ENCODE measurements at places on chromosomes 12 and 14.

GRCh38 chr12:91923864-91924263 is 221.8 kb downstream of the BTG1 start:
- no peak for DNase-seq

DNA sequence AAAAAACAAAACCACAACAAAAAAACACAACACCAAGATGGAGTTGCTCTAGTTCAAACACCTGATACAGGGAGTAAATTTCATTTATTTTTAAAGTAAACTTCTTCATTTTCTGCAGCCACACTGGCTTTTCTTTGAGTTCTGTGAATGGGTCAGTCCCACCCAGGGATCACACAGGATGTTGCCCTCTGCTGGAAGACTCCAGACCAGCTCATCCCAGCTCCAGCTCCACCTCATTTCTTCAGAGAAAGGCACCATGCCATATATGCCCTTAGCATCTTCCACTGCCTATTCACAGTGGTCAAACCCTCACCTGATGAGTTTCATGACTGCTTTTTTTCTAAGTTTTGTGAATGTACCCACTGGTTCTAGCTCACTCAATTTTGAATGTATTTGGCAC is 8.0 kb downstream of the GLIPR1 start:
- no peak for DNase-seq

DNA sequence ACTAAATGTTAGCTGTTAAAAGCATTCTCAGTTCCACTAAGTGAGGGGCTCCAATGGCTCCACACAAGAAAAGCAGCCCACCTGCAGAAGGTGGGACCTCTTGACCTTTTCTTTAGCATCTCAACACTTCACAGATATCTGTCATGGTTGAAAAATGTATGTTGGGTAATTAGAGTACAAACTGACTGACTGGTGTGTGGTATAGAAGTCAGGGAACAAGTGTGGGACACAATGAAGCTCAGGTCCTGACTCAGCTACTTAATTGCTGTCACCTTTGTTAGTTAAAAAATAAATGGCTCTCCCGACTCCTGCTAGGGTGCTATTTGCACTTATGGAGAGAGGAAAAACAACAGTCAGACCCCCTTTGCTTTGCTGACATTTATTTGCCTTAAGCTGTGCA is 299.0 kb downstream of the TTC6 start:
- no peak for DNase-seq

- DNase-seq, result no peak
Observed at GRCh38 chr12:131818821-131819585, 9.2 kb upstream of the MMP17 start.

DNA sequence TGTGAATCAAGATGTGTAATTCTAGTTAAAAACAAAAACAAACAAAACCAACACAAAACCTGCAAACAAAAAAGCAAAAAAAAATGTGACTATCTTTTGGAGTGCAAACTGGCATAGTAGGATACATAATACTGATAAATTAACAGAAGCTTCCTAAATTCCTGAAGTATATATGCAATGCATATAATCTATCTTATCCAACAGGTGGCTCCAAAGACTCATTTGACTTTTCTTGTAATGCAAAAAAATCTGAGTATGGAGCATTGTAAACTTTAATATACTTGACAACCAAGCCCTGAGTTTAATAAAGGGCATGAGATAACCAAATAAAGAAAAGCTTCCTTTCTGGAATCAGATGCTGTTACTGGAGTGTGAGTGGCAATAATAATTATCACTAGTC is 1003.6 kb downstream of the FSCB start:
- DNase-seq, result no peak

GRCh38 chr12:113996026-113996425 is 29.9 kb upstream of the RBM19 start:
- DNase-seq, result no peak

DNA sequence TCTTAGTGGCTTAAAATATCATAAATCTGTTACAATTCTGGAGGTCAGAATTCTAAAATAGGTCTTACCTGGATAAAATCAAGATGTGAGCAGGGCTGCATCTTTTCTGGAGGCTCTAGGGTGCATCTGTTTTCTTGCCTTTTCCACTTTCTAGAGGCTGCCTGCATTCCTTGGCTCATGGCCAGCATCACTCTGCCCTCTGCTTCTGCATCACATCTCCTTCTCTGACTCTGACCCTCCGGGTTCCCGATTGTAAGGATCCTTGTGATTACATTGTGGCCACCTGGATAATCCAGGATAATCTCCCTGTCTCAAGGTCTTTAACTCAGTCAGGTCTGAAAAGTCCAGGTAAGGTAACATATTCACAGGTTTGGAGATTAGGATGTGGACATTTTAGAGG is 11.0 kb upstream of the BMP4 start:
- no peak for DNase-seq

DNA sequence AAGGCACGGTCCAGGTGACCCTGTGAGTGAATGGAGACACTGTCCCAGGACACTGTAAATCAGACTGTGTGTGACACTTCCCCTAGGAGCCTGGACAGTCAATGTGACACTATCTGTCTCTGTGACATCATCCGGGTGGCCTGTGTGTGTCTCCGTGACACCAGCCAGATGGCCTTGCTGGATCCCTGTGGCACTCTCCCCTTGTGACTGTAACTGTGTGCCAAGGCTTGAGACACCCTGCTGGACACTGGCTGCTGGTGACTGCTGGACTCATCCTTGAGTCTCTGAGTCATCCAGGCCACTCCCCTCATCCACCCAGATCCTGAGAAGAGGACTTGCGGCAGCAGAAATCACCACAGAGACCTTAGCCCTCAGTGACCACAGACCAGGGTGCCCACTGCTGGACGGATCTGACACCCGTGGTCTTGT is 51.6 kb downstream of the MVK start:
- DNase-seq, result no peak

GRCh38 chr12:93139028-93139665 is 210.1 kb upstream of the EEA1 start:
- no peak for DNase-seq

DNA sequence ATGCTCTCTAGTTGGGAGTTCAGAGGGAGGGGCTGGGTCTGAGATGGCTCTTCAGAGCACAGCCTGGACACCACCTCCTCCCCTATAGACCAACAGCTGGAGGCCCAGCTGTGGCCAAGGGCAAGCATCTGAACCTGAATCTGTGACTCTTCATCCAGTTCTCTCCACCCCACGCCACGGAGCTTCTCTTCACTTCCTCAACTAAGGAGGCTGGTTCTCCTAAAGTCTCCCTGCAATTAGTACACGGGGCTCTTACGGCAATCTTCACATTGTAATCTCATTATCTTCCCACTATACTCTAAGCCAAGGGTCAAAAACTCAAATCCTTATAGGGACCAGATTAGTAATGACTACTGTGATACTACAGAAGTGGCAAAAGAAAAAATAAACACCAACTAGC is 9.8 kb downstream of the NRDE2 start:
- DNase-seq, result no peak

GRCh38 chr12:8508910-8509841 is 4.1 kb upstream of the CLEC4D start:
- no peak for DNase-seq

- DNase-seq, result no peak
Observed at GRCh38 chr14:31834616-31835015, 242.5 kb upstream of the ARHGAP5 start.

GRCh38 chr14:22671622-22672021 is 27.5 kb upstream of the OR6J1 start:
- DNase-seq, result no peak

GRCh38 chr12:93879476-93880421 is 202.6 kb downstream of the CRADD start:
- no peak for DNase-seq

- no peak for DNase-seq
Observed at GRCh38 chr12:124777399-124778372, 86.0 kb downstream of the SCARB1 start.

- DNase-seq, result no peak
Observed at GRCh38 chr12:66235626-66236281, 46.7 kb downstream of the IRAK3 start.

DNA sequence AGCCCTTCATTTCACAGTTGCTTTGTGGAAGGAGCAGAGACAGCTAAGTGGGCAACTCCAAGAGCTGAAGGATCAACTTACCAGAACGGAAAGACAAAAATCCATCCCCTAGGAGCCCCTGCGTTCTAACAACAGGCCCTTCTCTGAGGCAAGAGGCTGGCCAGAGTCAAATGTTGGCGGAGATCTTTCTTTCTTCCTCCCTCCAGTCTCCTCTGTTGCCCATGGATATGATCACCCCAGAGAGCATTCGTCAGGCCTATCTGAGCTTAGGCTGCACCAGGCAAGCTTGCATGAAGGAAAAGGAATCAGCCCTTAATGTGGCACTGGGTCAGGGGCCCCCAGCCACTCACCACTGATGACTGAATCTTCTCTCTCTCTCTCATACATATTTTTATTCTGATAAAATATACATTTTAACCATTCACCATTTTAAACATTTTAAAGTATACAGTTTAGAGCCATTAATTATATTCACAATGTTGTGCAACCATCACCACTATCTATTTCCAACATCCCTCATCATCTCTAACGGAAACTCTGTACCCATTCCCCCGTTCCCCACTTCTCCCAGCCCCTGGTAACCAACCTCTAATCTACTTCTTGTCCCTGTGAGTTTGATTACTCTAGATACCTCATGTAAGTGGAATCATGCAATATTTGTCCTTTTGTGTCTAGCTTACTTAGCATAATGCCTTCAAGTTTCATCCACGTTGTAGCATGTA is 52.9 kb upstream of the CCND2 start:
- no peak for DNase-seq

GRCh38 chr14:96926001-96926400 is 128.8 kb downstream of the VRK1 start:
- no peak for DNase-seq

GRCh38 chr14:104352493-104353220 is 214.3 kb downstream of the KIF26A start:
- no peak for DNase-seq

- no peak for DNase-seq
Observed at GRCh38 chr12:110436231-110436630, 13.9 kb downstream of the ARPC3 start.

- no peak for DNase-seq
Observed at GRCh38 chr14:74653386-74654138, 41.5 kb upstream of the LTBP2 start.

DNA sequence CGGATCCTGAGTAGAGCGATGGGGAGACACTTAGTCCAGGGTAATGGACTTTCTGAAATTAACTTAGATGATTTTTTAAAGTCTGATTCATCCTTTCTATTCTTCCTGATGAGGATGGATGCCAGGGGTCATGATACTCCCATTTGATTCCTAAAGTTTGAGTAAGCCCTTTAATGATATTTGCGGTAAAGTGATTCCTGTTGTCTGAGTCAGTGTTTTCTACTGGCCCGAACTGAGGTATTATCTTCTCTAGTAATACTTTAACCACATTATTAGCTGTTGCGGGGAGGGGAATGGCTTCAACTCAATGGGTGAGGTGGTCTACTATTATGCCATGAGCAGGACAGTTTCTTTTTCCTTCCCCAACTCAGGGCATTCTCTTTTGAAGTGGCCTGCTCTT is 111.6 kb downstream of the RIN3 start:
- no peak for DNase-seq

GRCh38 chr12:64992641-64993040 is 128.5 kb downstream of the WIF1 start:
- DNase-seq, result no peak

GRCh38 chr12:81221681-81222080 is 143.8 kb downstream of the ACSS3 start:
- DNase-seq, result no peak

- DNase-seq, result no peak
Observed at GRCh38 chr14:91229743-91230200, 14.7 kb downstream of the GPR68 start.
